ENCODE measurements at places on chromosomes 7 and 10.

DNA sequence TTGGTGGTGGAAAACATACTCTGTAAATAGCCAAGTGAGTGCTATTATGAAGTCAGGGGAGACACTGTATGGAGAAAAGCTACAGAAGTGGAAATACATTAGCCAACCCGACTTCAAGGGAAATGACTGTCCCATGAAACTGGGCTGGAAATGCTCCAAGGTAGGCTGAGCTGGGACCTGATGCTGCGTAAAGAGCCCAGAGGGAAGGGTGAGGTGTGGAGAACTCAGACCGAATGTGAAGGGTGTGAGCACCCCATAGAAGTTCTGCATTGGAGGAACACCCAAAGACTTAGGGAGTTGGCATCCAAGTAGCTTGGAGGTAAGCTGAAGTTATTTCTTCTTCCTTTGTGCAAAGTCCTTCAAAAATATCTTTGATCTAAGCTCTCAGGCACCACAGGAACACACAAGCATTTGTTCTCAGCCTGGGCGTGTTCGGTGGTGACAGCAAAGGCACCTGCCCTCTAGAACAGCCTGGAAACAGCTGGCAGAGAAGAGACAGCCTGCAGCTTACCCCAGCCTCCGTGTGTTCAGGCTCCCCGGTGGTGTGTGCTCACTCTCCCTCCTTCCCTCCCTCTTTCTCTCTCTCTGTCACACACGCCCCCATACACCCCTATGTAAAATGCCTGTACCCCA, 19.1 kb upstream of the GJD4 start:
- no peak for DNase-seq

GRCh38 chr7:115216652-115217051, 294.8 kb downstream of the MDFIC start:
- no peak for DNase-seq

GRCh38 chr7:85713171-85713570, 526.3 kb upstream of the SEMA3D start:
- no peak for DNase-seq

GRCh38 chr10:130869179-130869841, 442.2 kb downstream of the TCERG1L start:
- no peak for DNase-seq

DNA sequence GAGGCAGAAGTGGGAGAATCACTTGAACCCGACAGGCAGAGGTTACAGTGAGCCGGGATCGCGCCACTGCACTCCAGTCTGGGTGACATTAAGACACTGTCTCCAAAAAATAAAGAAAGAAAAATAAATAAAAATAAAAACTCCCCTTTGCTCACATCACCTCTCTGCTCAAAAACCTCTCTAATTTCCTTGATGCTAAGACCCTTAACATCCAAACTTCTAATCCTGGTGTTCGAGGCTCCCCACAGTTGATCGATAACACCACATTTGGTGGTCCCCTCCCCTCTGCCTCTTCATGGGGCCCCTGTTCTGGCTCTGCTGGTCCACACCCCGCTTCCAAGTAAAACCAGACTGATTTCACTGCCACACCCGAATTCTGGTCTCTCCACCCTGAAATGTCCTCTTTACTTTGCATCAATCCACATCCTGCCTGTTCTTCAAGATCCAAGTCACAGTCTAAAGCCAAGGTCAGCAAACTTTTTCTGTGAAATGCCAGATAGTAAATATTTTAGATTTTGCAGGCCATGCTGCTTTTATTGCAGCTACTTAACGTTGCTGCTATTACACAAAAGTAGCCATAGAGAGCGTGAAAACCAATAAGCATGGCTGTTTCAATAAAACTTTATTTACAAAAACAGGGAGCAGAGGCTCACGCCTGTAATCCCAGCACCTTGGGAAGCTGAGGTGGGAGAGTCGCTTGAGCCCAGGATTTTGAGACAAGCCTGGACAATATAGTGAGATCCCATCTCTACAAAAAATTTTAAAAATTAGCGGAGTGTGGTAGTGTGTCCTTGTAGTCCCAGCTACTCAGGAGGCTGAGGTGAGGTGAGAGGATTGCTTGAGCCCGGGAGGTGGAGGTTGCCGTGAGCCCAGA, 11.8 kb downstream of the MOSPD3 start:
- DNase-seq, result peak; percentile 40

- no peak for DNase-seq
Measured at GRCh38 chr7:127587663-127588018, 570 bp upstream of the ARF5 start.

DNA sequence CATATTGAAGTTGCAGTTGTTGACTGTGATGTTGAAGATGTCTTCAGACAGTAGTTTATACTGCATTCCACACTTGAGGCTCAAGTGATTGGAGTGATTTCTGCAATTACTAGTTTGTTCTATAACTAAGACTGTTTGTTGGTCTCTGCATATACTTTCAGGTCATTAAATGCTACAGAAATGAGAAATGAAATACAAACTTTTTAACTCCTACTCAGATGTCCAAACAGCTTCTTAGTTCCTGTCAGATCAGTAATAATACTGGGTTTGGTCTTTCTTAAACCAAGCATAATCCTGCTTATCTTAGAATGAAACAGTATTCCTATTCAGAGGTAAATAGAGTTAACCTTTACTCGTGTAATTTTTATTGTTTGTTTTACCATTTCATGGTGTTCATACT, 115.9 kb downstream of the CCNY start:
- no peak for DNase-seq

- no peak for DNase-seq
Measured at GRCh38 chr7:100192969-100193368, 15.3 kb downstream of the STAG3 start.

GRCh38 chr10:22016046-22016705, 12.6 kb upstream of the DNAJC1 start:
- no peak for DNase-seq

- DNase-seq, result no peak
Measured at GRCh38 chr7:135811506-135811905, 62.9 kb upstream of the FAM180A start.

GRCh38 chr10:86945361-86946212, 11.8 kb downstream of the MMRN2 start:
- peak; percentile 26 for DNase-seq
